ENCODE measurements at places on chromosomes 11 and 22.

DNA sequence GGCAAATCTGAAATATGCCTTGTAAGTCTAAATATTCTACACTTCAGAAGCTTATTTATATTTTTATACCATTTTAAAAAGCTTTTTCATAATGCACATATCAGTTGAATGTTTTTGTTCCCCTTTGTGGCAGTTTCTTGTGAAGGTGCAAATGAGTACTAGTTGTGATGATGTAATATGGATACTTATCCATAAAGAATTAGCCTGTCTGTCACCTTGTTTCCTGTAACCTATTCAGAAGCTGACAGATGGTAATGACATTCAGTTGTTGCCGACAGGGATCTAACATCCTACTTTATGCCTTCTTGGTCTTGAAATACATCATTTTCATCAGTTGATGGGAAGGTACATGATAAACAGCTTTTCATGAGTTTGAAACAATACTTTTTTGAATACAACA, 2.9 kb downstream of the QSER1 start:
- no peak for DNase-seq

- DNase-seq, result no peak
These were observed 52.1 kb downstream of the CNTF start for GRCh38 chr11:58674609-58675008.

- DNase-seq, result no peak
These were observed 12.9 kb downstream of the RIBC2 start for GRCh38 chr22:45426387-45426786.

DNA sequence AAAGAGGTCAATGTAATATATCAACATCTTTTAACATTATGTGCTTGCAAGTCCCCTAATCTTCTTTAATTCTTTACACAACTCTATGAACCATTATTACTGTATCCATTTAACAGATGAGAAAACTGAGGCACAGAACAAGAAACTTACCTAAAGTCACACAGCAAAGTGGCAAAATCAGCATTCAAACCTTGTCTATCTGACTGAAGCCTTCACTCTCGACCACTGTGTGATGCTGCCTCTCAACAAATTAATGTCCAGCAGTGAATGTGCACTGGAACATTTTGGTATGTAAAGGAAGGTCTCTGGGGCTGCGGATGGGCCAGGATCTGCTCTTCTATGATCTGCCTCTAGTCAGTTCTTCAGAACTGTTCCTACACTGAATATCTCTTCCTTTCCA, 42.1 kb downstream of the PRCP start:
- no peak for DNase-seq

- DNase-seq, result no peak
These were observed 1.2 kb downstream of the TUBA8 start for GRCh38 chr22:18111759-18112330.

All from progenitor cell of endocrine pancreas (in vitro differentiated cells).